ENCODE measurements at places on chromosomes 3 and 15.

- no peak for DNase-seq
These were observed 73.1 kb downstream of the XXYLT1 start for GRCh38 chr3:195197765-195198425.

DNA sequence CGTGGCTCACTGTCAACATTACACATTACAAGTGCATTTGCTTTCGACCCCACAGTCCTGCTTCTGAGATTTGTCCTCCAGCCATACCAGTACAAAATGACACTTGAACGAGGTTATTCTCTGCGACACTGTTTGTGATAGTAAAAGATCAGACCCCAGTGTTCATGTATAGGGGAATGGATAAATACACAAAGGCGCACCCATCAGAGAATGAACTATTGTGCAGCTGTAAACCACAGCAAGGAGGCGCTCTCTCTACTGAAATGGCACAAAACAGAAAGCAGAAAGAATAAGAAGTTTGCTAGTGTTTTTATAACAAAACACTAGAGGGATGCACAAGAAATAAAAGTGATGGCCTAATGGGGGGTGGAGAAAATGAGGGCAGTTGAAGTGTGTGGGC is 4.9 kb upstream of the CHSY1 start:
- no peak for DNase-seq

GRCh38 chr15:37088436-37088835 is 11.9 kb downstream of the MEIS2 start:
- DNase-seq = no peak

DNA sequence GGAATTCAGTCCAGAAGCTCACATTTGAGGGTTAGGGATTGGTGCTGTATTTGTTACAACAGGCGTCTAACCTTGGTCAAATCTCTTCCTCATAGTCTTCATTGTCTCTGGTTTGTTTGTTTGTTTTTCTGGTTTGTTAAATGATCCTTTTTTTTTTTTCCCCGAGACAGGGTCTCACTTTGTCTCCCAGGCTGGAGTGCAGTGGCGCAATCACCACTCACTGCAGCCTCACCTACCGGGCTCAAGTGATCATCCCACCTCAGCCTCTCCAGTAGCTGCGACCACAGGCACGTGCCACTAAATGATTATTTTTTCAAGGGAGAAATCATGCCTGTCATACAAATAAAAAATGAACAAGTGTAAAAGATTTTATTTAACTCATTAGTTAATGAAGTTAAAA is 14.3 kb upstream of the ADPGK start:
- no peak for DNase-seq

GRCh38 chr15:79948095-79948695 is 22.8 kb downstream of the BCL2A1 start:
- DNase-seq = no peak

DNA sequence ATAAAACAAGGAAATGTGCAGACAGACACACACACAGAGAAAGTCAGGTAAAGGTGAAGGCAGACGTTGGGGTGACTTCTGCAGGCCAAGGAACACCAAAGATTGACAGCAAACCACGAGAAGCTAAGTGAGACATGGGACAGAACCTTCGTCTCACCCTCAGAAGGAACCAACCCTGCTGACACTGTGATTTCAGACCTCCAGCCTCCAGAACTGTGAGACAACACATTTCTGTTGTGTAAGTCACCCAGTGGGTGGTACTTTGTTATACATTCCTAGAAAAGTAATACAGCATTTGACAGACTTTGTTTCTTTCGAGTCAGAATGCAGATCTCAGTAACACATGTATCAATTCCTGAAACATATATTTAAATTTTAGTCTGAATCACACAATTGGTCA is 7.1 kb downstream of the WDR72 start:
- DNase-seq = no peak

GRCh38 chr15:73926219-73927002 is at the start of gene LOXL1:
LOXL1 (plus strand) TSS chr15:73926462; CDS start chr15:73926784, 322 bp downstream.
- DNase-seq = peak; percentile 37

- DNase-seq = no peak
These were observed at the start of gene SPRED1 for GRCh38 chr15:38252481-38253350. SPRED1 (plus strand) TSS chr15:38252836; CDS start chr15:38253186, 350 bp downstream.

- DNase-seq = no peak
These were observed 6.4 kb downstream of the ZDHHC23 start for GRCh38 chr3:113954091-113954685.

DNA sequence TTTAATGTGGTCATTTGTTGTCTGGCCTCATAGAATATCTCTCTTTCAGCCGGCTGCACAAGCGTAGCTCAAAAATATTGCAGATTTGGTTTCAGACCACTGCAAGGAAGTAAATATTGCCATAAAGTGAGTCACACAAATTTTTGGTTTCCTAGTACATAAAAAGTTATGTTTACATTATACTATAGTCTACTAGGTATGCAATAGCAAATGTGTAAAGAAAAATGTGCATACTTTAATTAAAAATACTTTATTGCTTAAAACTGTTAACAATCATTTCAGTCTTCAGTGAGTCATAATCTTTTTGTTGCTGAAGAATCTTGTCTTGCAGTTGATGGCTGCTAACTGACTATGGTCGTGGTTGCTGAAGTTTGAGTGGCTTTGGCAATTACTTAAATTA is 425.1 kb upstream of the ROBO1 start:
- no peak for DNase-seq

DNA sequence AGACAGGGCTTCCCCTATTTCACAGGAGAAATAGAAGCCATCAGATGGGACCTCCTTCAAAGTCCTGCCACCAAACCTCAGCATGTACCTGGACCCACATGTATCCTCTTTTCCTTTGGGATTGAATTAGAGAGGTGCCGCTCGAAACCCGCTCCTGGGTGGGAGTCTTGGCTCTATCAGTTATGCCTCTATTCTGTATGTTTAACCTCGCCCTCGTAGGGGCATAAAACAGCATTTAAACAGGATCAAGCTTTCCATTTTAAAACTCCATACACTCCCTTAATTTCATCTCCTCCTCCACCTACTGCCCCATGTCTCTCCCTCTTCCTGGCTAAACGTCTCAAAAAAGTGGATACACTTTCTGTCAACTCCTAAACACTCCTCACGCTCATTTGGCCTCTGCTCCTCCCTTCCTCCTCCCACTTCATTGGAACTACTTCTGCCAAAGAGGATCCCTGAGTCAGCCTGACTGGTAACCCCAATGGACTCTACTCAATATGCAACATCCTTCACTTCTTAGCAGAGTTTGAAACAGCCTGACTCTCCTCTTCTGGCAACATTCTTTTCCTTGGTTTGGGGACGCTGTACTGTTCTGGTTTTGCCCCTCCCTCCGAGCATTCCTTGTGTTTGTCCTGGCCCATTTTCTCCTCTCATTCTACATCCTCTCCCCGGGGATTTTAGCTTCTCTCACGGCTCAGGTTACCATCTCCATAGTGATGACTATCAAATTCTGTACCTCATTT is 23.0 kb upstream of the MUC20 start:
- DNase-seq = no peak

- DNase-seq = no peak
These were observed 110.3 kb upstream of the ICE2 start for GRCh38 chr15:60589253-60589652.

DNA sequence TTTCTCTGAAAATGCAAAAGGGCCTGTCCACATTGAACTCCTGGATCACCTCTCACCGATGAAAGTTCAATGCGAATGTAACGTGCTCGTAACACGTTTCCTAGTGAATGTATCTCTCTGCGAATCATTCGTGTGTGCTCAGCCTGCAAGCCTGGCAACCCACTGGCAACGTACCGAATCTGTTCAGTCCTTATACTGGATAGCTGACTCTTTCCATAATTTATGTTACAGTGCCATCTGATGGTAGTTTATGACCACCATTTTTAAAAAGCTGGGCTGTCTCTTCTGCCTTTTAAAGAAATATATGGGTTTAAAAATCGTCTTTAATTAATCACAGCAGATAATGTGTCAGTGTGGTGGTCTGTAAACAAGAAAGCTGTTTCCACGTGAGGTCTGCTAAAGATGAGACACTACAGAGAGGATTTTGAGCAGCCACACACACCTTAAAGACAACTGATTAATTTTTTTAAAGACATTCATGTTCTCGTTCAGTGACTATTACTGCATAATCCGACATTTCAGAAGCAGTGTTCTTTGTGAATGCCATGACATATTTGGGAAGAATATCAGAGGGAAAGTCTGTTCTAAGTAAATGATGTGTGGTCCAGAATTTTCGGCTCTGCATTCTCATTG is 69.4 kb upstream of the FOXP1 start:
- DNase-seq = peak; percentile 60

DNA sequence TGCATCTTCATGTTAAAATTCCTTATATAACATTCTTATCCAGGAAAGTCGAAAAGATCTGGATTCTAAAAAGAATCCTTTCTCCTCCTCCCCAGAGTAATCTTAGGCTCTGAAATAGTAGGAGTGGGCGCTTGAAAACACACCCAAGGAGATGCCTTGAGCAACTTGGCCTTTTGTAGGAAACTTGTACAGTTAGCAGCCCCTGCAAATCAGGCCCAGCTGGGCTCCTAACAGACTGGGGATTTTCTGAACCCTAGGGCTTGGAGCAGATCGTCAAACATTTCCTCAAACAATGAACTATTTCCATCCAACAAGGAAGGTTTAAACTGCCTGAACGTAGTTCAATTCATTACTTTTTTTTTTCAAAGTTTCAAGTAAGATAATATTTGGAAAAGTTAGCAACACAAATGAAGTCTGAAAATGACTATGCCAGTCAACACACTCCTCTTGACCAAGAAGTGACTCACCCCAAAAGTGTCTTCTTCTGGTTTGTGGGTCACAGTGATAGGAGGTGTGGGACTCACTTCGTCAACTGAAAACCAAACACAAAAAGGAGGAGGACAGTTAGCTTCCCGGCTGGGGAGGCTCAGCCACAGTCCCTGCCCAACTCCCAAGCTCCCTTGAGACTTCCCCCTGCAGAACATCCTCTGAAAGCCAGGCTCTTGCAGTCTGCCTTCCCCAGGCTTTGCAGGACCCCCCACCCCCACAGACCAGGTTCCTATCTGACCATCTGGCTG is 129.7 kb downstream of the NTRK3 start:
- DNase-seq = no peak

- DNase-seq = no peak
These were observed 26.0 kb upstream of the TM4SF1 start for GRCh38 chr3:149403443-149403842.

GRCh38 chr3:64257100-64257755 is 32.0 kb upstream of the PRICKLE2 start:
- no peak for DNase-seq

DNA sequence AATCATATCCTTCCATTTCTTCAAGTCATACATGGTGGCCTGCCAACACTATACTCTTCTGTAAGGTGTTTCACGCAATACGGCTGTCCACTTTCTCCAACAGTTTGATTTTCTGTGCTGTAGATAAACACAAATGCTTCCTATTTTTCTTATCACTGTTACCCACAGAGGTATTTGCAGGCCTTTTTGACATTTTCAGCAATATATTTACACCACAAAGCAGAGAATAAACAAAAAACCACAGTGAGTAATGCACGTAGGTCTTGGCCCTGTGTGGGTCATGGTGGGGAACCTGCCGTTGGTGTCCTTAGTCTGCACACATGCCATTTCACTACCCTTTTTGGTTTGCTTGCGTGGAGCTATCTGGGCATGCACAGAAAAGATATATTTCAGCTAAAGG is 59.5 kb downstream of the LRRC28 start:
- DNase-seq = no peak
